ENCODE measurements at places on chromosomes 16 and 17.
A peak's percentile ranks its signal among the peaks of the same experiment; 100 is the strongest.

DNA sequence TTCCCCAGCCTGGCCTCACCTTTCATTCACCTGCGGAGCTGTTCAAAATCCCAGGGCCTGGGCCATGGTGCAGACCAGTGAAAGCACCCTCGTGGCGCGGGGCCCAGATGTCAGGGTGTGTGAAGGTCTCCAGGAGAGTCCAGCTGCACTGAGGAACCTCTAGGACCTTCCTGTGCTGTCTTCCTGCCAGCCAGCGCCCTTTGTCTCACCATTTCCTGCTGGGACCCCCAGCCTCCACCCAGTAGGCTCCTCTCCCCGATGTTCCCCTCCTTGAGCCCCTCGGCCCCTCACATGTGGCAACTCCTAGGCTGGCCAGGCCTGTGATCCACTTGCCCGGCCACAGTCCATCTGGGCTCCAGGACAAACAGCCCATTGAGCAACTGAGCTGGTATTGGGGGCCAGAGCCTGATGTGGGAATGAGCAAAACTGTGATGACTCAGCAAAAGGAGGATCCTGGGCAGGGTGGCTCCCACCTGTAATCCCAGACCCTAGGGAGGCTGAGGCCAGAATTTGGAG is 677 bp downstream of the SULT1A2 start:
- no peak for DNase-seq

DNA sequence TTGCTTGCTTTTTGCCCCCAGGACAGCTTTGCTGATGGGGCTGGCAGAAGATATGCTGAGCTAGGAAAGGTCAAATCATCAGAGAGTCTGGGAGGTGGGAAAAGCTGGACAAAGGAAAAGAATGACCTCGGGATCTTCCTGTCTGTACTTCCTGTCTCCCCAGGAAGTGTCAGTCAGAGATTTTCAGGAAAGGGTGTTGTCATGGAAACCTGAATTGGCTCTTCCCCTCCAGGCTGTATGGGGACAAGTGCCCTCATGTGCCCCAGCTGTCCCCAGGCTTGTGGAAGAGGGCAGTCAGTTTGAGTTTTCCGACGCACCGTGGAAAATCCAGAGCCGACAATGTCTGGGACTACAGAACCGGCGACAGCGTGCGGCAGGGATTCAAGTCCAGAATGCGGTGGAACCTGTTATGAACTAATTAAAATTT is 122.7 kb upstream of the ZFHX3 start:
- no peak for DNase-seq

DNA sequence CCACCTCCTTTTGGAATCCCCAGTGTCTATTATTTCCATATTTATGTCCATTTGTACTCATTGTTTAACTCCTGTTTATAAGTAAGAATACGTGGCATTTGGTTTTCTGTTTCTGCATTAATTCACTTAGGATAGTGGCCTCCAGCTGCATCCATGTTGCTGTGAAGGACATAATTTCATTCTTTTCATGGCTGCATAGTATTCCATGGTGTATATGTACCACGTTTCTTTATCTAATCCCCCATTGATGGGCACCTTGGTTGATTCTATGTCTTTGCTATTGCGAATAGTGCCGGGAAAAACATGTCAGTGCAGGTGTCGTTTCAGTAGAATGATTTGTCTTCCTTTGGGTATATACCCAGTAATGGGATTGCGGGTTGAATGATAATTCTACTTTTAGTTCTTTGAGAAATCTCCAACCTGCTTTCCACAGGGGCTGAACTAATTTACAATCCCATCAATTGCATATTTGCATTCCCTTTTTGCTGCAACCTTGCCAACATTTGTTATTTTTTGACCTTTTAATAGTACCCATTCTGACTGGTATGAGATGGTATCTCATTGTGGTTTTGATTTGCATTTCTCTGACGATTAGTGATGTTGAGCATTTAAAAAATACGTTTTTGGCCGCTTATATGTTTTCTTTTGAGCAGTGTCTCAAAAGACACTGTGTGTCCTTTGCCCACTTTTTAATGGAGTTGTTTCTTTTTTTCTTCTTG is 373.2 kb upstream of the TNRC6C start:
- DNase-seq: no peak

- DNase-seq: no peak
These were observed 218.1 kb upstream of the KCNJ16 start for GRCh38 chr17:69856946-69857345.

DNA sequence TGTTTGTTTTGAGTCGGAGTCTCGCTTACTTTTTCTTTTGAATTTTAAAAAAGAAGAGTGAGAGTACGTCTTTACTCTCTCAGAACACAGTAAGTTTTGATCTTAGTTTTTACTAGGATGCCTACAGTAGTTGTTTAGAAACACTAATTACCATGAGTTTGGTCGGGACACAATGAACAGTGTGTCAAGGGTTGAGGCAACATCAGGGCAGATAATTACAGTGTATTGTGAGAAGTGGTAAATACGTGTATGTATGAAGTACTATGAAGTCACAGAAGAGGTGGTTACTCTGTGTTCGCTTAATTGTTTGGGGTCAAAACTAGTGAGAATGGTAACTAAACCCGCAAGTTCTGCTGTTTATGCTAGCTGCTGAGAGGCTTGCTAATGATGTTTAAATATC is 18.2 kb downstream of the PAFAH1B1 start:
- no peak for DNase-seq

DNA sequence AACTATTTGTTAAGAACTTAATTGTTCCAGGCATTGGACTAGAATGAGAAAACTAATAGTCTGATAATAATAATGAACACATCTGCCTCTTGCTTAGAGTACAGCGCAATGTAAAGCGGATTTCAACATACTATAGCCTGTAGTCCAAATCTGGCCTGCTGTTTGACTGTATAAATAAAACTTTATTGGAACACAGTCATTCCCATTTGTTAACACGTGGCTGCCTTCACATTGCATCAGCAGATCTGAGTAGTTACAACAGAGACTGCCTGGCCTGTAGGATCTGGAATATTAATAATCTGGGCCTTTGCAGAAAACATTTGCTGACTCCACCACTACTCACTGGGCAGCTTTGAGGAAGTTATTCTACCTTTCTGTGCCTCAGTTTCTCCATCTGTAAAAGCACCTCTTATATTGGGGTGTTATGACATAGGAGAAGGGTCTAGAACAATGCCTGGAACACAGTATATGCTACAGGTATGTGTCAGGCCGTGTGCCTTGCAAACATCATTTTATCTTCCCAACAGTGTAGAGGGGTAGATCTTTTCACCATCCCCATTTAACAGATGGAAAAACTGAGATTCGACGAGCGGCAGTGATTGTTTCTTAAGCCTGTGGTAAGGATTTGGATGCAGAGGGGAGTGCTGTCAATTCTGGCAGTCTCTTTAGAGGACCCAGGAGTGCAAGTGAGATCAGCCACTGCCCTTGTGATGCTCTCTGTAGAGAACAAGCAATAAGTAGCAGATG is 22.2 kb downstream of the PDILT start:
- DNase-seq: no peak

GRCh38 chr16:7057458-7057857 is 275.2 kb upstream of the RBFOX1 start:
- no peak for DNase-seq

GRCh38 chr17:47792457-47792856 is 29.1 kb downstream of the OSBPL7 start:
- no peak for DNase-seq

DNA sequence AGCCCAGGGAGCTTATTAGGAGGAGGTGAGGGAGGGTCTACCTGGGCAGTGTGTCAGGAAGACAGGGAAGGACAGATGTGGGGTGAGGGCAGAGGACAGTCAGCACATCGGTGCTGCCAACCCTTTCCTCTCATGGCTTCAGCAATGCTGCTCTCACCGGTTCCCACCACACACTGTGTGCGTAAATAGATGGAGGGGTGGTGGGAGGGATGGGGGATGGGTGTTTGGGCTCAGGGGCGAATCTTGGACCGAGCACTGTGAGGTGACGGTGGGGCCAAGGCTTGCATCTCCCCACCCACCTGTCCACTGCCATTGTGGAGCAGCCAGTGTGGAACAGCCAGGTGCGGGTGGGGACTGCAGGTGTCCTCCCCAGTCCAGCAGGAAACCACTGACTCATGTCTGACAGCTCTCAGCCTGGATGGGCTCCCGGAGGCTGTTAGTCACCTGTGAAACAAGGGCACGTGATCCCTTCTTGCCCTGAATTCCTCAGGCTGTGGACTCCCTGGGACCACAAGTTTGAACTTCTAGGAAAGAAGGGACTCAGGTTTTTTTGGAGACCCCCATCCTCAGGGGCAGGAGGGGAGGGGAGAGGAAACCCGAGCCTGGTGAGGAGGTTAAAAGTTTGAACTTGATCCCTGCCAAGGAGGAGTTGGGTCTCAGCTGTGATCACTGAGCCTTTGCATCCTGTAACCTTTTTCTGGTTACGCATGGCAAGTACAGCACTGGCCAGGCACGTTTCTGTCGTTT is 42.7 kb upstream of the SMPD3 start:
- peak; percentile 33 for DNase-seq

- no peak for DNase-seq
These were observed 37.8 kb downstream of the OR1D5 start for GRCh38 chr17:3025421-3026124.

DNA sequence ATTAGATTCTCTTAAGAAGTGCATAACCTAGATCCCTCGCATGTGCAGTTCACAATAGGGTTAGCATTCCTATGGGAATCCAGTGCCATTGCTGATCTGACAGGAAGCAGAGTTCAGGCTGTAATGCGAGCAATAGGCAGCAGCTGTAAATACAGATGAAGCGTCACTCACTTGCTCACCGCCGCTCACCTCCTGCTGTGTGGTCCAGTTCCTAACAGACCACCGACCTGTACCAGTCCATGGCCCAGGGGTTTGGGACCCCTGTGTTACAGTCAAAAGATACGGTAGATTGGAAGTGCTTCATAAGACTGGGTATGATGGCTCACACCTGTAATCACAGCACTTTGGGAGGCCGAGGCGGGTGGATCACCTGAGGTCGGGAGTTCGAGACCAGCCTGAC is 2.8 kb downstream of the STAT5A start:
- no peak for DNase-seq

- peak; percentile 34 for DNase-seq
These were observed 13.4 kb downstream of the MFSD6L start for GRCh38 chr17:8785547-8786413.

- DNase-seq: peak; percentile 76
These were observed 677 bp downstream of the CBX1 start for GRCh38 chr17:48100591-48101011.

DNA sequence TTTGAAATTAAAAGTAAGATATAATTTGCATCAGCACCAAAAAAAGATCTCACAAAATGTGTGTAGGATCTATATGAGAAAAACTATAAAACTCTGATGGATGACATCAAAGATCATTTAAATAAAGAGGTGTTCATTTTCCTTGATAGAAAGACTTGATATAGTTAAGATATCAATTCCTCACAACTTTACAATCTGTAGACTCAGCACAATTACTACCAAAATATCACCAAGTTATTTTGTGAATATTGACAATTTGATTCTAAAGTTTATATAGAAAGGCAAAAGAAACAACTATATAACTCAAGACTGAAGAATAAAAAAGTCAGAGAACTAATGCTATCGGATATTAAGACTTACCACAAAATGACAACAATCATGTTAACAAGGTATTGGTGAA is 638.9 kb downstream of the HS3ST4 start:
- no peak for DNase-seq

GRCh38 chr17:18040261-18040858 is 1.2 kb downstream of the GID4 start:
- DNase-seq: no peak
